ENCODE measurements at places on chromosomes 4 and X.

DNA sequence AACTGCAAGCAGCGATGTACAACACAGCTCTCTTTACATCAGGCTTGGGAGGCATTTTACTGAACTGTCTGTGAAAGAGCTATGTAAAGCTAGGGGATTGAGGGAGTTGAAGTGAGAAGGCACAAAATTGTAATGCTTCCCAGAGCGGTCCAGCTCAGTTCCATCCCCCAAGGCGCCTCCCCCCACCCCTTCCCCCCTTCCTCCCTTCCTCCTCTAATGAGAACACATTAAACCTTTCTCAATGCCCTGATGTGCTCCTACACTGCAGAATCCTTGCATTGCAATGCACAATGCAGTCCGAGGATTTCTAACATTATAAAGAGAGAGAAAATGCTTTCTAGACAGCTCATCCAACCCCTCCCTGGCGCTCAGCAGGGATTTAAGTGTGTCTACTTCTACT is 73.9 kb downstream of the CXXC4 start:
- DNase-seq: no peak

DNA sequence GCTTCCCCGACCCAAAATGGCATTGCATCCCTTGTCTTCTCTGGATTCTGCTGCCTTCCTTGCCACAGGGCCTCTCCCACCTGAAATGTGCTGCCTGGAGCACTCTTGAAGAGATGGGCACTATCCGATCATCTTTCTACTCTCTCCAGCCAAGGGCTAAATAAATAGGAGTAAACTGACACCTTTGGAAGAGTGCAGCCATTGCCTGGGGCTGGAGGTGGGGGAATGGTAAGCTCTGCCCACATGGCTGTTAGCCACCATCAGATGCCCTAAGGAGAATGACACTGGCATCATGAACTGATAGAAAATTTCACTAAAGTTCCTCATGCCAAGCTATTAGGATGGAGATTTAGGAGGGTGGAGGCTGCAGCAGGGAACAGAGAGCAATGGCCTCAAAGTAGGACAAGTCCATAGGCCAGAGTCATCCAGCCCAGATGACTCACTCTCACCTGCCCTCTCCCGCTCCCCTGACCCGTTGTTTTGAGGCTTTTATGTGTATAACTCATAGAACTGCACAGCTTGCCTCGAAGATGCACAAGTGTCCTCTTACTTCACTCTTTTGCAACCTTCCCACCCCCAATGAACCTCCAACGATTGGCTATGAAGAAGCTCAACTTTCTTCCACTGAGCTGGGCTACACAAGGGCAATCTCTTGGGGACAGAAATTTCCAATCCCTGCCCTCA is 822 bp upstream of the PFKFB1 start:
- no peak for DNase-seq

DNA sequence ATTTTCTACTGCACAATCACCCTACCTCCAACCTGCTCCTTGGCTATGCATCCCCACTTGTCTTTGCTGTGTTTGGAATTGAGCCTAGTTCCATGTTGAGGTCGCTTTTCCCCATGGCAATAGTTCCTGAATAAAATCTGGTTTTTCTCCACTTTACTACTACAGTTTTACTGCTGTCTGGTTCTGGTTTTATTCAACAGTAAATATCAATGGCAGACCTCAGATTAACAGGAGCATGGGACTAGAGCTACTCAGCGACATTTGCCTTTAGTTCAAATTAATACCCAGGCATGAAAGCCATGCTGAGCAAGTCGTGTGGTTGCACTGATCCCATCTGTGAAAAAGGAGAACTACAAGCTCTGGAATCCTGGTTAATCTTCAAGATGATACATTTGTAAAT is 460.3 kb downstream of the GRXCR1 start:
- no peak for DNase-seq

- DNase-seq: no peak
These were observed 40.1 kb upstream of the UGT8 start for GRCh38 chr4:114558446-114559020.

DNA sequence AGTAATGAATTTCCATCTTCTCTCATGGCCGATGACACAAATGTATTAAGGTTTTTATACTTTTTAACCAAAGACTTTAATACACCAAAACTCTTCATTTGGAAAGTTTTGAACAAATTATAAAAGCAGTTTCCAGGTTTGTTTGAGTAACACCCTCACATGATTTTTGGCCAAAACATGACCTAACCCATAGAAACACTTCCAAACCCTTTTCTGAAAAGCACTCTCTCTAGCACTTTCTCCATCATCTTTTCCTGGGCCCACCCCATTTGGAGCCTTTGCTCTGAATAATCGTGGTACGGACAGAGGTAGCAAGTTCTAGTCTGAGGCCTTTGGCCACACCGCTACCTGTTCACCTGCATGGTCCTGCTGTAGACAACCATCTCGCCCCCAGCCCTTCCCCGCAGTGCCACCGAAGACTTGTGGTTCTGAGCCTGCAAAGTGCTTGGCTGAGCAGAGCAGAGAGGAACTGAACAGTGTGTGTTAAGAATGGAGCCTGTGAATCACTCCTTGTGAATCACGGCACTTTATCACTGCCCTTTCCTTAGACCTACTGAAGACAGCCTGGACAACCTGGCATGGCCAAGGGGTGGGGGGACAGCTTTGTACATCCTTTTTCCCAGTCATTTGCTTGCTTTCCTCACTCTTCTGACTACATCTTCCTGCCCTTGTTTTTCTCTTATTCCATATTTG is 181.8 kb downstream of the PTTG2 start:
- DNase-seq: no peak

DNA sequence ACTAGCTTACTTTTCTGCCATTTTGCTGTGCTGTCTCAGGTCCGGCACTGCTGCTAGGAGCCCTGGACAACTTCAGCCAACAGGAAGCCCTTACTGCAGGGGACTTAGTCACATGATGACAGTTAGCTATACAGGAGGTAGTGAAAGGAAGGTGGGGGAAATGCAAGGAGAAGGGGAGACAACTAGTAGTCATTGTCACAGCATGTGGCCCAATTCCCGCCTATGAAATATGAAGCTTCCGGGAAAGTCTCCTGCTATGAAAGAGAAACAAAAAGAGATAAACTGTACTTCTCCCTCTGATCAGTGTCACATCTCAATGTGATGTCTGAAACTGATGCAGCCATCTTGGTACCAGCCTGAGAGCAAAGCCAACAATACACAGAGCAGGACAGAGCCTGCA is 71.6 kb downstream of the AMELX start:
- no peak for DNase-seq

DNA sequence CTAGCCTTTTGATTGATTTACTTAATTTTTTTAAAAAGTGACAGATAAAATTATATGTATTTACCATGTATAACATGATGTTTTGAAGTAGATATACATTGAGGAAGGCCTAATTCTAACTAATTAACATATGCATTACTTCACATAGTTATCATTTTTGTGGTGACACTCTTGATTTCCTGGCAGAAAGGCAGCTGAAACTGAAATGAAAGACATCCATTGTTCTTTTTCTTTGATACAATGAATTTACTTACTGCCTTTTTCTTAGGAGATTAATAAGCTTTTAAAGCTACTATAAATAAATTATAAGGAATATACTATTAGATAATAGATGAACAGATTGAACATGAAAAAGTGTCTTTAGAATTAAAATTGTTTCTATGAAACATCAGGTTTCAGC is 26.7 kb downstream of the ANKRD50 start:
- DNase-seq: no peak

DNA sequence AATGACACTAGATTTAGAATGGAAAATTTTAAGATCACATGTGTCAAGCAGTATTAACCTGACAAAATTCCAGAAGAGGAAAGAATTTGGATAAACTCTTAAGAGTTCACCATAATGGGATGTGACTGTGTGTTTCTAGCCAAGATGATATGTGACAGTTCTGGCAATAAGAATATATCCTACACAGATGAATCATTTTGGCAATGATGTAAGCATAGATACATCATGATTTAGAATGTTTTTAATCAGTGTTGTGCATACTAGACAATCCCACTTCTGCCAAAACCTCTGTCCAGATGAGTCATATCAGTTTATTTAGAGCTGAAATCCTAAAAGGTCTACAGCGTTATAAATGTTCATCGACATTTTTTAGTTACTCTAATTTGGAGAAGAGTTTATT is 48.8 kb downstream of the PTCHD1 start:
- no peak for DNase-seq

- no peak for DNase-seq
These were observed 133.5 kb downstream of the FAM47B start for GRCh38 chrX:35076061-35076460.

DNA sequence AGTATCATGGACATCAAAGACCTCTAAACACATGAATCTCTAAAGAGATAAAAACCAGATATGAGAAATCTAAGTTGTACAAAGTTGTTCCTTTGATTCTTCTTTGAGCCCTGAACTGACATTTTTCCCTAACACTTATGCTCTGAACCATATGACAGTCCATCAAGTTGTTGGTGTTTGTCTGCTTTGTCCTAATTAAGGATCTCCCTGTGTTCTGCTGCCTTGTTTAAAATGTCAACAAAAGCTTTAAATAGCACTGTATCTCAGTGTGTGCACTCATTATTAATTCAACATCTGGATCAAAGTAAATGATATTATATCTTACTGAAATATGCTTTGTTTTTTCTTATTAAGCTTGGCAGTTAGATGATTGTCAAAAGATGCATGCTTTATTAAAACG is 321.8 kb downstream of the MAPK10 start:
- no peak for DNase-seq

- DNase-seq: no peak
These were observed 129.2 kb upstream of the PAK3 start for GRCh38 chrX:110966839-110967238.

- peak; percentile 8 for DNase-seq
These were observed 1.5 kb downstream of the ASMTL start for GRCh38 chrX:1451251-1451660.

GRCh38 chr4:184457535-184458249 is 16.7 kb downstream of the IRF2 start:
- no peak for DNase-seq

DNA sequence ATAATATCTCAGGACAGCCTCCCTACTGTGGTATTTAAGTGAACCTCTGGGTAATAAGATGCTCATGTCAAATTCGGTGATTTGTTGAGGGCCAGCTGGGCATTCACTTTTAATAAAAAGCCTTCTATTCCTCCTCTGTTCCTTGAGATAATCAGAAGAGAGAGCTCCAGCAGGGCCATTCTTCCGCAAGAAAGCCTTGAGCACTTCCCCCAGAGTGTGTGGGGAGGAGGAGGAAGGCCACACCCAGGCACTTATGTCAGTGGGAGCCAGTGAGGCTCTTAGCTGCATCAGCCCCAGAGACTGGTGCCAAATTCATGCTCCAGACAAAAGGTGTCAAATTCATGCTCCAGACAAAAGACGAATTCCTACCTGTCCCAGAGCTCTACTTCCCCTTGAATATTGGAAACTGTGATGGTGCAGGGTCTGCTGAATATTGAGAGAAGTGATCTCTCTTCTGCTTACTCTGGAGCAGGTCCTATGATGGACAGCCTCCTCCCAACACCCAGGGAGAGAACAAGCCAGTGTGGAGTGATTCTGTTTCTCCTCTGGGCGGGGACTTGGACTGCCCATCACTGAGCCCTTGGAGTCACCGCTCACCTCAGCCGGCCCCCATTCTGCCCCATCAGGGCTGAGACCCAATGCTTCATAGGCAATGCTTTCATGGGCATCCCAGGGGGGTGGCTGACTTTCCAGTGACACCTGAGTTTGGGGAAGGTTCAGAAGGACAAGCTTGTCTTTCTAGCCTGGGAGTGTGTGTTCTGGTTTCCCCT is 68.1 kb downstream of the FHDC1 start:
- DNase-seq: no peak

DNA sequence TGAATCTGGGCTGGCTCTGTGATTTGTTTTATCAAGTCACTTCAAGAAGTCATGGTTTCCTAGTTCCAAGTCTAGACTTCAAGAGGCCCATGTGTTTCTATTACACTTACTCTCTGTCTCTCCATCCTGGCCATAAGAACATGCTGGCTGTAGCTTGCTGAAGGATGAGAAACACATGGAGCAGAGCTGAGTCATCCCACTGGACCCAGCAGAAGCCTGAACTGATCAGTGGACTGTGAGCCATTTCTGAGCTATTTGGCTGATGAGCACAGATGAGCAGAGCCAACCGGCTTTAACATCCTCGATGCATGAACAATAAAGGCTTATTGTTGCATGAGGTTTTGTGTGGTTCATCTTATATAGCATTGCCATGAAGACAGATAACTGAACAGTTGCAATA is 290.6 kb upstream of the BOD1L1 start:
- DNase-seq: no peak

- no peak for DNase-seq
These were observed 7.3 kb upstream of the MSL3 start for GRCh38 chrX:11750694-11751093.

DNA sequence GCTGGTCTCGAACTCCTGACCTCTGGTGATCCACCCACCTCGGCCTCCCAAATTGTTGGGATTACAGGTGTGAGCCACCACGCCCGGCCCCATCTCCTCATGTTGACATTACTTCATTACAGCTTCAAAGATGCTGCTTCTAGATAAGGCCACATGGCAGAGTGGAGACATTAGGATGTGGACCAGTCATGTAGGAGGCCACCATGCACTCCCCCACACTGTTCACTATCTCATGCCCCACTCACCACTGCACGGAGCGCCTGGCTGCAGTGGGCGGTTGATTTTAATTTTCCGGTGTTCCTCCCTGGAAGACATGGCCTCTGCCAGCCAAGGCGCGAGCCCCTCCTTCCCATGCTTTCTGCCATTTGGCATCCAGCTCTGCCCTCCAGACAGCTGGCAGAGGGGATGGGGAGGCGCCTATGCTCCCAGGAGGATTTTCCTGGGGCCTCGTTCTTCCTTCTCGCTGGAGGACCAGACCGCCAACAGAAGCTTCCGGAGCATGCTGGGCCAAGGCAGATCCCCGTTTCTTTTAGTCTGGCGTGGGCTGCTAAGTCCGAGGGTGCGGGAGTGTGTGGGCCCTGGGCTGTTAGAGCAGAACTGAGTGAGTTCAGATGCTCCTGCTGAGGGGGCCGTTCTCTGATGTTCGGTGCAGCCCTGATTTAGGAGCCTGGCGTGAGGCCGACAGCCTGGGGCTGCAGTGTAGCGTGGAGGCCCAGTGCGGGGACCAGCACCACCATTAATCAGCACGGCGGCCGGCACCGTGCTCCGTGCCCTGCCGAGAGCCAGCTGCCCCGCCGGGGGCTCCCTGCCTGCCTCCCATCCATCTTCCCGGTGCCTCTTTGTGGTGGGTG is 93.1 kb downstream of the SORCS2 start:
- DNase-seq: no peak

- no peak for DNase-seq
These were observed 54.9 kb downstream of the WDR19 start for GRCh38 chr4:39237179-39237578.

GRCh38 chrX:25337841-25338240 is 322.1 kb upstream of the ARX start:
- no peak for DNase-seq

DNA sequence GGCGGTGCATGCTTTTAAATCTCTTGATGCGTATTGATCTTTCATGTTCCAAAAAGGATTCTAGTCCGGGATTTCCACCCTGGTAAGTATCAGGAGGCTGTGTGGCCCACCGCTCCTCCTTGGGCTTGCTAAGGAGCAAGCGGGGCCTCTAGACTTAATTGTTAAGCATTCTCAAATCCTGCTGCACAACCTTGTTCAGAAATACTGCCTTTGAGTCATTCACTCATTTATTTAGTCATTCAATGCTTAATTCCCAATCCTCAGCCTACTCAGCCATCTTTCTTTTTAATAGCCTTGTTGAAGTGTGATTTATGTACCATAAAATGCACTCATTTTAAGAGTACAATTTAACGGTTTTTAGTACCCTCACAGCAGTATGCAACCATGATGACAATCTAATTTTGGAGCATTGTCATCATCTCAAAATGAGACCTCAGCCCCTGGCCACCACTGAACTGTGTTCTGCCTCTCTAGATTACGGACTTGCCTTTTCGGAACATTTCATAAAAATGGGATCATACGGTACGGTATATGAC is 15.6 kb upstream of the SLC2A9 start:
- DNase-seq: no peak
